Left kidney (tissue), 8 donors: ENCODE measurements at places on chromosomes 5 and 9. TPM values are rescaled to one million over a fixed set of nuclear protein-coding genes. Genes with fewer than 3 reads are reported as not detected.

TMEFF1 gene
- polyA plus RNA-seq = 5.5 TPM

- DNase-seq = peak; percentile 13
Observed at GRCh38 chr5:95283761-95284571, 928 bp downstream of the MCTP1 start.

GRCh38 chr9:14170973-14171596 lies 142.9 kb downstream of the NFIB start:
- DNase-seq = no peak

DNA sequence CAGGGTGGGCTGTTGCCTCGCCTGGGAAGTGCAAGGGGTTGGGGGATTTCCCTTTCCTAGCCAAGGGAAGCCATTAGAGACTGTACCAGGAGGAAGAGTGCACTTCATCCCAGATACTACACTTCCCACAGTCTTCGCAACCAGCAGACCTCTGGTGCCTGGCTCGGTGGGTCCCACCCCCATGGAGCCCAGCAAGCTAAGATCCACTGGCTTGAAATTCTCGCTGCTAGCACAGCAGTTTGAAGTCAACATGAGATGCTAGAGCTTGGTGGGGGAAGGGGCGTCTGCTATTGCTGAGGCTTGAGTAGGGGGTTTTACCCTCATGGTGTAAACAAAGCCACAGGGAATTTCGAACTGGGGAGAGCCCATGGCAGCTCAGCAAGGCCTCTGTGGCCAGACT lies 586.4 kb downstream of the HTR1A start:
- no peak for DNase-seq

- DNase-seq = no peak
Observed at GRCh38 chr5:64744914-64745313, 23.6 kb downstream of the SREK1IP1 start.

DNA sequence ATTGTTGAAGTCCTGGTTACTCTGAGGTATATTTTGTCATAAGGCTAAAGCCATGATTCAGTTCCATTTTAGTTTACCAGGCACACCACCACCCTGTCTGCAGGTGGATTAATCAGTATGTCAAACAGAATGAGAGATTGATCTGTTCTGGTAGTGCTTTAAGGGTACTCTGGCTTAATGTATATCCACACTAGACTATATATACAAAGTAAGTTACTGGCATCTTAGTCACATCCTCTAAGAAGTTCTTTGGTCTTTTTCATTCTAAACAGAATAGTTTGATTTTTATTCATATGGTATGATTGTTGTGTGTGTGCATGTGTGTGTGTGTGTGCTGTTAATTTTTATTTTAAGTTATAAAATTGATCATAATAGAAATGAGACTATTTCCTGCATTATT lies 61.8 kb downstream of the RAB24 start:
- DNase-seq = no peak

DNA sequence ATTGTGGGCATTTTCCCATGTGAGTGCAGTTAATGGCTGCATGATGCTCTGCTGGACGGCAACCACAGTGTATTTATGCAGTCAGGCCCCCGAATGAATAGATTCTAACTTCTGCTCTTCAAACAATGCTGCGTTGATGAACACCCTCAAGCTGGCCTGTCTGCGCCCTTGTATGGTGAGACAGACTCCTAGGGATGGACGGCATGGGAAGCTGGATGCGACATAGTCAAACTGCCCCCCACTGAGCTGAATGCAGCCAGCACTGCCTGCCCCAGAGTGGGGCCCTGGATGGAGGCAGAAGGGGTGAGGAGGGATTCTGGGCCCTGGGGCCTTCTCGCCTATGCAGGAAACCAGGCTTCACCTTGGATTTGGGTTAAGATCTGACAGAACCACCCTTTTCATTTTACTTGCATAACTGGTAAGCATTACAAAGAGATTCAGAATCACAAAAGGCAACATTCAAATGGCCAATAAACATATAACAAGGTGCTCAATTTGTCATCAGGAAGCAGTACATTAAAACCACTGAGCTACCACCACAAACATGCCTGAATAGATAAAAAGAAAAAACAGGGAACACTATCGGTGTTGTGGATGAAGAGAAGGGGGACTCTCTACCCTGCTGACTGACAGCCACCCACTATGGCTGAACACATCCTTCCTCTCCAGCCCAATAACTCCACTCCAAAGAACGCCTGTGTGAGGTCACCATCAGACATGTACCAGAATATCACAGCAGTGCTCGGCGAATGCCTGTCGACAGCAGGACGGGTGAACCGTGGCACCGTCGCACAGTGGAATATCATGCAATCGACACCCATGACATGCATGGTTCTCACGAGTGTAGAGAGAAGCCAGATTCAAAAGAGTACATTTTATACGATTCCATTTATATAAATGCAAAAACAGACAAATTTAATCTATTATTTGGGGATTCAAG lies 79.1 kb downstream of the RAPGEF1 start:
- DNase-seq = no peak

- DNase-seq = no peak
Observed at GRCh38 chr5:140664030-140664358, 710 bp upstream of the WDR55 start.

GRCh38 chr9:35078066-35078465 lies 1.7 kb downstream of the FANCG start:
- no peak for DNase-seq

DNA sequence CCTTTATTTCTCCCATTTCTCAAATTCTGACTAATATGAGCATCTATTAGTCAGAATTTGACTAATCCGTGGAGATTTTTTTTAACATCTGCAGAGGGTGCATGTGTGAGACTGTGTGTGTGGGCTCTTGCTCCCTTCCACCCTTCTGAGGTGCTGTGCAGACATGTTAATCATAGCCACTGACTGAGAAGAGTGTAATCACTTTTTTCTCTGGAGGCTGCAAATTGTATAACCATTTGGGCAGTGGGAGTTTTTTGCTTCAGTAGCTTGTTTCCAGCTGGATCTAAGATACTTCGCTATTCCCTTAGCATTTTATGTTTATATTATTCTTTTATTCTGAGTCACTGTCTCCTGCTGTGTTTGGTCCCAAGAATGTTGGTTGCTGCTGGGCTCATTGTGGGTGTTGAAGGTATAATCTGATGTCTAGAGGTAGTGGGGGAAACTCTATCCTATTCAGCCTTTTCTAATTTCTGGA lies 66.2 kb downstream of the ARHGEF28 start:
- no peak for DNase-seq

DNA sequence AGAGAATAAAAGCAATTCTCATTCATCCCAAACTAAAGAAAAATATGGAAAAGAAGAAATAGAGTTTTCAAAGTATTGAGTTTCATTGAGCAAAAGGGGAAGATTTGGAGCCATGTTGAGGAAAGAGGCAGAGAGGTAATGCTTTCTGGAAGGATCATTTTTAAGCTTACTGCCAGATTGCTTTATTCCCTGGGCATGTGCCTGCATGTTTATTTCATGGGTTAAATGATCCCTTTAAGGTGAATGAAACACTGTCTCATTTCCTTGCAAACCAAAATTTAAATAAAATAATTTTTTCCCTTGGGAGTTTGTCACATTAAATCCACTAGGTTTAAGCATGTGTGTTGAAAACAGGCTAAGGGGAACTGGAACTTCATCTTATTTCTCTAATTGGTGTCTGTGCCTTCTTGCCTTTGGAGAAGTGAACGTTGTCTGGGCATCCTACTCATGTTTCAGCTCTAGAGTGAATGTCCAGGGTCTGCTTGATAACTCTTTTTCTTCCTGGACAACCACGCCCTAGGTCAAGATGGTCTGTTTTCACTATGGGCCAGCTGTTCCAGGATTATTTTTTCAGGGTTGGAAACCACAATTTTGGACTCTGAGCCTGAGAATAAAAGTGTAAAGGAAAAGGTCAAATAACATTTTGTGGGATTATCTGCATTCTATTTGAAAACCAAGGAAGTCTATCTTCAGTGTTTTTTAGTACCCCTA lies 114.1 kb upstream of the ELL2 start:
- no peak for DNase-seq

- DNase-seq = no peak
Observed at GRCh38 chr5:173035904-173036707, 20.0 kb upstream of the CREBRF start.
